Activated CD8-positive, alpha-beta T cell treated with anti-CD3 and anti-CD28 coated beads for 36 hours (primary cell): ENCODE measurements at places on chromosomes 12 and 14. TPM values are rescaled to one million over a fixed set of nuclear protein-coding genes. Genes with fewer than 3 reads are reported as not detected.

RNF10 gene
- total RNA-seq = 159 TPM

LHX5 gene
- not detected for total RNA-seq

TBC1D30 gene
- 0.40 TPM for total RNA-seq

P2RX7 gene
- total RNA-seq = 4.7 TPM

TMEM132D gene
- total RNA-seq = not detected

PROX2 gene
- 0.65 TPM for total RNA-seq

KRT6C gene
- total RNA-seq = not detected

LMNTD1 gene
- total RNA-seq = not detected

CCDC77 gene
- total RNA-seq = 14.0 TPM

RIC8B gene
- 10.4 TPM for total RNA-seq

COX14 gene
- total RNA-seq = 51.0 TPM

NTF3 gene
- not detected for total RNA-seq

KRT74 gene
- total RNA-seq = not detected

GRCh38 chr12:92064422-92064821 lies 81.2 kb downstream of the BTG1 start:
- H3K36me3 ChIP-seq = peaks cover 20% of the 10 kb centered on the region
- H3K27me3 ChIP-seq = no peaks in the 10 kb centered on the region
- peaks cover 62% of the 10 kb centered on the region for H3K4me1 ChIP-seq
- DNase-seq = no peak
- peak overlapping the region; percentile 69 for H3K27ac ChIP-seq

GRCh38 chr12:123900871-123901376 lies 71.7 kb downstream of the CCDC92 start:
- peaks cover 13% of the 10 kb centered on the region for H3K4me1 ChIP-seq
- H3K27ac ChIP-seq = no peak overlapping the region
- DNase-seq = peak; percentile 73
- peaks cover 2% of the 10 kb centered on the region for H3K27me3 ChIP-seq

DNA sequence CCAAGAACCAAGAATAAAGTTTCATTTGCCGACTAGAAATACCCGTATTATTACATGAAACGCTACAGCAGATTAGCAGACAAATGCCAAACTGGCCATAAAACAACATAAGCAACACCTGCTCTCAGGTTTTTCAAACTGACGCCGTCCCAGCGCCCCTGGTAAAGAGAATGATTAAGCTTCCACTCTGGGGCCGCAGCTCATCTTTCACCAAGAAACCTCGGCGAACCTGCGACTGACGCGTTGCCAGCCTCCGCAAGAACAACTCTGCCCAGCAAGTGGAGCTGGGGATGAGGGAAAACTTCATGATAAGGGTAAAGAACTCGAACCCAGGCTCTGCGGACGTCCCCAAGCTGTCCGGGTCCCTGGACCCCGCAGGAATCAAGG lies 530 bp downstream of the ARL1 start:
- H3K4me3 ChIP-seq = peak overlapping the region; percentile 98
- H3K36me3 ChIP-seq = peaks cover 2% of the 10 kb centered on the region
- peaks cover 25% of the 10 kb centered on the region for H3K4me1 ChIP-seq
- H3K27me3 ChIP-seq = no peaks in the 10 kb centered on the region
- H3K27ac ChIP-seq = peak overlapping the region; percentile 99

- no peak overlapping the region for H3K4me3 ChIP-seq
- H3K4me1 ChIP-seq = no peaks in the 10 kb centered on the region
- no peak for DNase-seq
- H3K27ac ChIP-seq = no peak overlapping the region
- H3K36me3 ChIP-seq = no peaks in the 10 kb centered on the region
Observed at GRCh38 chr14:31232081-31232480, 24.5 kb upstream of the HECTD1 start.

GRCh38 chr12:26224657-26225056 lies 29.3 kb downstream of the SSPN start:
- no peaks in the 10 kb centered on the region for H3K4me1 ChIP-seq
- DNase-seq = no peak
- H3K36me3 ChIP-seq = no peaks in the 10 kb centered on the region
- no peak overlapping the region for H3K4me3 ChIP-seq
- no peak overlapping the region for H3K27ac ChIP-seq

- no peak overlapping the region for H3K27ac ChIP-seq
- no peaks in the 10 kb centered on the region for H3K36me3 ChIP-seq
- no peaks in the 10 kb centered on the region for H3K4me1 ChIP-seq
- H3K4me3 ChIP-seq = no peak overlapping the region
- no peak for DNase-seq
- H3K27me3 ChIP-seq = peaks cover 2% of the 10 kb centered on the region
Observed at GRCh38 chr12:114164351-114164750, 198.2 kb upstream of the RBM19 start.

- H3K36me3 ChIP-seq = peaks cover 40% of the 10 kb centered on the region
- peaks cover 90% of the 10 kb centered on the region for H3K4me1 ChIP-seq
- H3K27ac ChIP-seq = no peak overlapping the region
Observed at GRCh38 chr14:69671365-69672030, 60.1 kb downstream of the SUSD6 start.

DNA sequence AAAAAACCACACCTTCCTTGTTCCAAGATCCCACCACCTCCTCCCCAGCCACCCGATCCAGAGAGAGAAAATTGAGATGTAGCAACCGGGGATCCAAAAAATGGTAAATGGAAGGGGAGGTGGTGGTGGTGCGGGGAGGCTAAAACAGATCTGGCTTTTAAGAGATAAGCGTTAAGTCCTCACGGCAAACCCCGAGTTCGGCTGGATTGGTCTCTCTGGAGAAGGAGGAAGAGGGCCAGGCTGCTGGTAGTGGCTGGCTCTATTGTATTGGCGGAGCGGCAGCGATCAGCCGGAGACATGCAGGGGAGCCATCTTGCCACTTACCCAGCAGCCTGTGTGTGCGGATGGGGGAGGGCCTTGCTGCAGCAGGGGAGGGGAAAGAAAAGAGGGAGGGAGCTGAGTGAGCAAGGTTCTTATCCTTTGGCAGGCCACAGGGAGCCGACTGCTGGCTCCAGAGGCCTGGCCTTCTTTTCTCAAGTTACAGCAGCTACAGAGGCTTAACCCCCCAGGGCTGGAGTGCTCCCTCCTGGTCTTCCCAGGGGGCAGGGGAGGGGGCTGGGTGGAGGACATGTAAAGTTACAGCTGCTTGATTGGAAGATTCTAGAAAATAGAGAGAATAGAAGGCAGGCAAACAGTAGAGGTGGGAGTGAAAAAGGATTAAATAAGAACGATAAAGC lies 14.1 kb upstream of the CDH24 start:
- peak; percentile 89 for DNase-seq
- H3K36me3 ChIP-seq = peaks cover 42% of the 10 kb centered on the region
- no peaks in the 10 kb centered on the region for H3K27me3 ChIP-seq
- peak overlapping the region; percentile 96 for H3K4me3 ChIP-seq

GRCh38 chr12:14403711-14404196 lies 38.3 kb downstream of the ATF7IP start:
- peak overlapping the region; percentile 93 for H3K27ac ChIP-seq
- peak overlapping the region; percentile 67 for H3K4me3 ChIP-seq
- DNase-seq = no peak

GRCh38 chr12:48977290-48978281 lies 536 bp upstream of the WNT1 start:
- H3K4me3 ChIP-seq = peak overlapping the region; percentile 3
- peak overlapping the region; percentile 51 for H3K27ac ChIP-seq
- no peaks in the 10 kb centered on the region for H3K36me3 ChIP-seq
- peaks cover 52% of the 10 kb centered on the region for H3K4me1 ChIP-seq
- peak; percentile 88 for DNase-seq
- H3K27me3 ChIP-seq = peaks cover 63% of the 10 kb centered on the region

- no peak for DNase-seq
- peaks cover 64% of the 10 kb centered on the region for H3K4me1 ChIP-seq
- H3K36me3 ChIP-seq = peaks cover 20% of the 10 kb centered on the region
Observed at GRCh38 chr14:69693145-69693544, 73.8 kb upstream of the SRSF5 start.

GRCh38 chr14:73188501-73188911 lies 48.8 kb upstream of the PAPLN start:
- no peak for DNase-seq
- no peaks in the 10 kb centered on the region for H3K27me3 ChIP-seq
- H3K4me3 ChIP-seq = no peak overlapping the region
- H3K27ac ChIP-seq = no peak overlapping the region

DNA sequence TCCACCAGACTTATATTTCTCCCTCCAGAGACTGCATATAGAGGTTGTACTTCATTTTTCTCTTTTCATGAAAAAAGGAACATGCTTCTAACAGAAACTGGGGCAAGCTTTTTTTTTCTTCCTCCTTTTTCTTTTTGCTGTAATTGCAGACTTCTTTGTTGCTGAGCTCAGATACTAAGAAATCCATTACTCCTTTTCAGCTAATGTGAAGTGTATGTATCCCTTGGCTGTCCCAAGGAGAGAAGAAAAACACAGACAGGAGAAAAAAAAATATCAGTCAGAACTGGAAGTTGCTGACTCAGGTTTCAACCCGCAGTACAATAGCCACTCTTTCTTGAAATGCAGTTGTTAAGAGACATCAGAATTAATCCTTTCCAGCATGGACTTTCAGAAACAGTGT lies 1248.4 kb downstream of the LRFN5 start:
- no peak for DNase-seq
- H3K4me1 ChIP-seq = no peaks in the 10 kb centered on the region
- no peak overlapping the region for H3K4me3 ChIP-seq

DNA sequence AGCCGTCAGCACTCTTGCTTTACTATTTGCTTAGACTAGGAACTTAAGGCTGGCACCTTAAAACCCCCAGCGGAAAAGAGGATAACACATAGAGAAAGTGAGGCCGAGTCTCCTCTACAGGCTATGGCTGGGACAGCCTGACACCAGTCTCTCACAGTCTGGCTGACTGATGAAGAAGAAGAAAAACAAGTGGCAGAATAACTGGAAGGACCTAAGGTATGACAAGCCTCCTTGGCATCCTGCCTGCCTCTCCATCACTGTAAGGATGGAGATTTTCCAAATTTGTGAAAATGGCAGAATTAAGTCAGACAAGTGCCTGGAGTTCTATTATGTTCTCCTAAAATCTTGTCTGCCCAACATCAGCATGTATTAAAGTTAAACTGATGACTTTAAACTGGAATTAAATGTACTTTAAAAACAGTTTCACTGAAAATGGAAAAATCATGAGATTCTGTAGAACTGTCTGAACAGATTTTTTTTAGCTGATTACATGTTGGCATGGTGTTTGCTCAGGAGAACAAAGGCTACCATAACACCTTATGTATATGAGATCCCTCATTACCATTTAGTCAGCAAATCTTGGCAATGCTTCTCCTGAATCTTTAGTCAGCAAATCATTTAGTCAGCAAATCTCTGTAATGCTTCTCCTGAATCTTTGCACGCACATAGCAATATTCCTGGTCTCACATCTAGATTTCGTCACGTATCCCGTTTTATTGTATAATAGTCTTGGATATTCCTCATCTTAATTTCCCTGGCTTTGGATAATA lies 140.3 kb upstream of the AEBP2 start:
- no peaks in the 10 kb centered on the region for H3K27me3 ChIP-seq
- DNase-seq = no peak
- H3K27ac ChIP-seq = no peak overlapping the region

DNA sequence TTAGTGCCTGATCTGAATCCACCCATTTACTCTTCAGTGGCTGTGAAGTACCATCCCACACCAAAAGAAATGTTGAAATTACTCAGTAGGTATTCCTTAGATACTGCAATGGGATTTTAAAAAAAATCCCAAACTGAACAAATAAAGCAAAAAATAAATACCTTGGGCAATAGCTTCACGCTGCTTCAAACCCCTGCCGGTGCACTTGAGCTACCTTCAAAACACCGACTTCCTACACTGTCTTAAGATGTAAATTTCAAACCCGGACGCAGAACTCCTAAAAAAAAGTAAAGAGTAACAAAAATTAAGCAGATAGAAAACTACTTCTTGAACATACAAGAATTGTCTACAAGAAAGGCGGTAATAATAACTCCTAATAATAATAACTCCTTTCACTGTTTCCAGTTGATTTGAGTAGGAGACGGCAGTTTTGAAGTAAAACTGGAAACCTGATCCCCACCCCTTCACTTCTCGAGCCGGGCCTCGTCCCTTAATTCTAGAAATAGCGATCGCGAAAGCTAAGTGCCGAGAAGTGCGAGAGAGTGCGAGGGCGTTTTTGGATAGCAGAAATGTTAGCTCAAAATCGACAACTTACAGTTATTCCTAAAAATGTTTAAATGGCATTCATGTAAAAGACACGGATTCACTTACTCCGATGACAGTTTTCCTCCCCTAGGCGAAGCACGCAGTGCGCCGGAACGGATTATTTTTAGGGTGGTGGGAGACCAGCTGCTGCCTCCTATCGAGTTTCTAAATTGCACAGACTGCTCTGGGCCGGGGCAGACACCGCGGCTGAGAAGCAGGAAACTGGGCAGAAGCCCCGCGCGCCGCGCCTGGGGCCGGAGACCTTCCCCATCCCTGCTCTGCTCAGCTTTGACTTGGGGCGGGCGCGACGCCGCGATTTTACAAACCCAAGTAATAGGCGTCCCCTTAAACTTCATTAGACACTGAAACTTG lies at the start of gene ABCC9:
ABCC9 (minus strand) TSS at position 878 of the 957 bp plus-strand sequence. CDS start 4,752 bp downstream, outside the sequence.
- H3K36me3 ChIP-seq = no peaks in the 10 kb centered on the region
- H3K4me3 ChIP-seq = peak within 1 kb of the TSS; percentile 40
- DNase-seq = peak; percentile 27
